ENCODE measurements at places on chromosomes 4 and X.
A peak's percentile ranks its signal among the peaks of the same experiment; 100 is the strongest.

- no peak for DNase-seq
These were observed 1.9 kb upstream of the NKAP start for GRCh38 chrX:119945481-119945880.

- DNase-seq, result no peak
These were observed 419.1 kb upstream of the KLHL4 start for GRCh38 chrX:87098477-87098876.

DNA sequence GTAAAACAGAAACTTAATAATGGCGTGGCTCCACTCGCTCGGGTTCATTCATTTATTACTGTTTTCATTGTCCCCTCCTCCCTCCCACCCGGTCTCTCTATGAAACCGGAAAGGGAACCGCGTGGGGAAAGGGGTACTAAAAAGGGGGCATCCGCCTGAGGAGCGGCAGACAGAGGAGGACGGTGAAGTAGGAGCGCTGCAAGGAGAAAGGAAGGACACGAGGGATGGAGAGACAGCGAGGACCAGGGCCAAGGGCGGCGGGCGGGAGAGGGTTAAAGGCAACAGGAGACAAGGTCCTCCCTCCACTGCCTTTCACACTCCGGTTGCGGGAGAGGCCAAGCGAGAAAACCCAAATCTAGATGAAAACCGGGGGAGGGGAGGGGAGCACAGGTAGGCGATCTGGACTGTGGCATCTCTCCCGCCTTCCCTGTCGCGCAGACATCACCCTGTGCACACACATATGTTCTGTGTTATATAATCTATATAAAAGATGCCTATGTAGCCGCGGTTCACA lies 829 bp downstream of the ELOVL6 start:
- peak; percentile 27 for DNase-seq

GRCh38 chr4:112944006-112944405 lies 105.4 kb upstream of the ANK2 start:
- no peak for DNase-seq

DNA sequence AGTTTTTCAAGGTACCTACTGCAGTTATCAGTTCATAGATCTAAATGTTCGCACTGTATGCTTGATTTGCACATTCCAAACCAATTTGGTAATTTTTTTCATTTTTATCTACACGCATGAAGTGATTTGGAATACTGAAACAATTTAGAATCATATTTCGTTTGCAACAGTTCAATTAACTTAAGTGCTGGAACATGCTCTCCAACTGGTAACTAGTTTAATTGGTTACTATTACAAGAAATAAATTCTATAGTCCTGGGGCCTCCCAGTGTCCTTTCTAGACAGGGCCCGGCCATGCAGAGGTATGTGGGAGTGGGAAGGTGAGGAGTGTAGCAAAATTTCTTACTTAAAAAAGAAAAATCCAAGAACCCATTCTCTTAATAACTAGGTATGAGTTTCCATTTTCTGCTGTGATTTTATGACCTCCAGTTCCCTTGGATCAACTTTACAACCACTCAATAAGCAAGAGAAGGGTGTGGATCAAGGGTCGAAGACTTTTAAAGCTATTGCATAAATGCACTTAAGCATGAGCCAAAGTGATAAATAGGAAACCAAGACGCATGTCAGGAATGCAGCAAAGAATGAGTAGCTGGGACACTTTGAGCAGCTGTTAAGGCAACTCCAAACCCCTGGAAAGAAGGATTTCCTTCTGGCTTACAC lies 106.9 kb downstream of the PPARGC1A start:
- DNase-seq, result no peak
